ENCODE measurements at places on chromosomes 5 and 9. TPM values are rescaled to one million over a fixed set of nuclear protein-coding genes. Genes with fewer than 3 reads are reported as not detected.

DNA sequence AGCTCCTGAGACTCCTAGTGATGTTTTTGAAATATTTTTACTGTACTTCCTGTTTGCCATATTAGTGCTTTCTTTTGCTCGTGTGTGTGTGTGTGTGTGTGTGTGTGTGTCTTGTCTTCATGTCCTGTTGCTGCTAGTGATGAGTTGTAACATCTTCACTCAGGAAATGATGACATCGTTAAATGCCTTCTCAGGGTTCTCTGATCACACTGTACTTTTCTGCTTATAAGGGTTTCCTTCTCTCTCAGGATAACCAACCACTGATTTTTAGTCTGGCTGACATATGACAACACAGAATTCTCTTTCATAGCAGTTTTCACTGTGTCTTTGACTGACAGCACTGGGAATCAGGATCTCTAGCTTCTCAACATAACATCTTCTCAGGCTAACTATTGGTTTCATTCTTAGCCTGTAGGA is 16.1 kb downstream of the SV2C start:
- DNase-seq = no peak

DNA sequence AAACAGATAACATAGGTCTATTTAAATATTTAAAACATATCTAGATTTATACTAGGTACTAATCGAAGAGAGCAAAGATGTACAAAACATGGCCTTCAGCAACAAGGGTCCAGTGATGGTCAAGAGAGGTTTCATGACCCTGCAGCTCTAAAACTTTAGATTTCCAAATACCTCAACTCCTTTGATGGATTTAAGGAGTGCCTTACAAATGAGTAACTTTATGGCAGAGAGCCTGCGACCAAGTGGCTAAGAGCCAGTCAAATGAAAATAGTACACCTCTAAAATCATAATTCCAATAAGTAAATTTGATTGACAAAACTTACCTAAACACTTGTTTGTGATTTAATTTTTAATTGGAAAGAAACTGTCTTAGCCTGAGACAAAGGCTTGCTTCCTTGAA is 4.7 kb upstream of the SH3RF2 start:
- no peak for DNase-seq

Gene NDST1
- total RNA-seq = 34.7 TPM

GRCh38 chr5:136563489-136563888 is 198.1 kb upstream of the TRPC7 start:
- DNase-seq = no peak

Gene FGF1
- total RNA-seq = 0.63 TPM

Gene FBP2
- not detected for total RNA-seq

DNA sequence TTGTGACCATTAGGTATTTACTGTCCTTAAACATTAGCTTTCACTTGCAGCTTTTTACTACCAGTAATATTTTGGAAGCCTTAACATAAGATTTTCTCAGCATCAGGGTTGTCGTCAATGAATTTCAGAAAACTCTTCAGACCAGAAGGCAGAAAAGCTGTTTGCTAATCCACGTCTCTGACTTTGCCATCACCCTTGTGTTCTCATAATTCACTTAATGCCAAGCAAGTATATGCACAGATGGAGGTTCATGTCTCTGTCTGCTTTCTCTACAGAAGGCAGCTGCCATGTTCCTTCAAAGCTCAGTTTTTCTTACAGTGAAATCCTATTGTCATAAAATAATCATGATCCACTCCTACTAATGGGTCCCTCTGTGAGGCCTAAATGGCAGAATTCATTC is 37.7 kb upstream of the LRRC19 start:
- DNase-seq = no peak

Gene ADAMTS12
- 3.5 TPM for total RNA-seq

Gene TLE4
- 29.1 TPM for total RNA-seq

Gene CDH9
- total RNA-seq = not detected

DNA sequence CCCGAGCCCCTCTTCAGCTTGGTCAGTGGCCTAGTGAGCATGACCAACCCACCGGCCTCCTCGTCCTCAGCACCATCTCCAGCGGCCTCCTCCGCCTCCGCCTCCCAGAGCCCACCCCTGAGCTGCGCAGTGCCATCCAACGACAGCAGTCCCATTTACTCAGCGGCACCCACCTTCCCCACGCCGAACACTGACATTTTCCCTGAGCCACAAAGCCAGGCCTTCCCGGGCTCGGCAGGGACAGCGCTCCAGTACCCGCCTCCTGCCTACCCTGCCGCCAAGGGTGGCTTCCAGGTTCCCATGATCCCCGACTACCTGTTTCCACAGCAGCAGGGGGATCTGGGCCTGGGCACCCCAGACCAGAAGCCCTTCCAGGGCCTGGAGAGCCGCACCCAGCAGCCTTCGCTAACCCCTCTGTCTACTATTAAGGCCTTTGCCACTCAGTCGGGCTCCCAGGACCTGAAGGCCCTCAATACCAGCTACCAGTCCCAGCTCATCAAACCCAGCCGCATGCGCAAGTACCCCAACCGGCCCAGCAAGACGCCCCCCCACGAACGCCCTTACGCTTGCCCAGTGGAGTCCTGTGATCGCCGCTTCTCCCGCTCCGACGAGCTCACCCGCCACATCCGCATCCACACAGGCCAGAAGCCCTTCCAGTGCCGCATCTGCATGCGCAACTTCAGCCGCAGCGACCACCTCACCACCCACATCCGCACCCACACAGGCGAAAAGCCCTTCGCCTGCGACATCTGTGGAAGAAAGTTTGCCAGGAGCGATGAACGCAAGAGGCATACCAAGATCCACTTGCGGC is 1.8 kb downstream of the EGR1 start:
- peak; percentile 56 for DNase-seq

Gene PCDHGA3
- 0.57 TPM for total RNA-seq

Gene PLK2
- total RNA-seq = 986 TPM

GRCh38 chr9:127362829-127363228 is 34.1 kb upstream of the SLC2A8 start:
- DNase-seq = no peak

DNA sequence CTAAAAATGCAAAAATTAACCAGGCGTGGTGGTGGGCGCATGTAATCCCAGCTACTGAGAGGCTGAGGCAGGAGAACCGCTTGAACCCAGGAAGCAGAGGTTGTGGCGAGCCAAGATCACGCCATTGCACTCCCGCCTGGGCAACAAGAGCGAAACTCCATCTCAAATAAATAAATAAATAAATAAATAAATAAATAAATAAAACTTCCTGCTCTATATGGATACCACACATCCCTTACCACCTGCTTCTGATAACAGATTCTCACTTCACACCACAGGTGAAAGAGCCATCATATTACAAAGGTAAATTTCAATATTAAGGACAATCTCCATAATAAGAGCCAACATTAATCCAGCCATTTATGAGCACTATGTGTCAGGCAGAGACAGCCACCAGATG is 9.4 kb upstream of the PWWP2A start:
- no peak for DNase-seq

DNA sequence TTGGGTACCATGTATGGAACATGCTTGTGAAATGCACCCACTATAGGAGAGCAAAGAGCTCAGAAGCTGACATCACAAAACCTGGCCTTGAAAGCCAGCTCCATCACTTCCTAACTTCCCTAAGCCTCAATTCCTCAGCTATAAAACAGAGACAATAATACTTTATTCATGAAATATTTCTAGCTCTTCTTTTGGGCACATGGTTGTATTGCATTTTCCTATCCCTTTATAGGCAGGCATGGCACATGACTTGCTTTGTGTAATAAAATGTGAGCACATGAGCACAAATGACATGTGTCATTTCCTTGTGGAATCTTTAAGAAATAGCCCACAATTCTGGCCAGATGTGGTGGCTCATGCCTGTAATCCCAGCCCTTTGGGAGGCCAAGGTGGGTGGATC is 18.5 kb downstream of the ZNF366 start:
- DNase-seq = no peak

- DNase-seq = peak; percentile 49
Measured at GRCh38 chr9:35341585-35341984, 148.3 kb upstream of the RUSC2 start.

DNA sequence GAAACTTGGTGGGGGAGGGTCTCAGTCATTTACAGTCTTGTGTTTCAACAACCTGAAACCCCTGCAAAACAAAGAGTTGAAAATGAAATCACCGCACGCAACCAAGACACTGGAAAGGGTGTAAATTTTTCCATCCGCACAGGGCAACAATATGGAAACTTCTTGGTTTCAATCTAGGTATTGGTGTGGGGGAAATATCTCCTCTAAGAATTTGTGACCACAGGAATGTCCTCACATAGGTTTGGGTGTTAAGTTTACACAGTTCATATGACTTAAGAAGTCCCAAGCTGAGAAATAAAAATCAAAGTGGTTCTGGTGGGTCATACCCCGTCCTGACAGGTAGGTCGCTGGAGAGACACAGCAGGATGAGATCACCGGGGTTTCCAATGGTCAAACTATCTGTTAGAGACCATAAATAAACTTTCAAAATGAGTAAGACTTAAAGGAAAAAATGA is 51.9 kb upstream of the PIP5K1B start:
- DNase-seq = peak; percentile 40

- DNase-seq = no peak
Measured at GRCh38 chr5:102826629-102827028, 71.5 kb downstream of the PAM start.

GRCh38 chr5:168916852-168917251 is 337.7 kb upstream of the PANK3 start:
- DNase-seq = no peak

- no peak for DNase-seq
Measured at GRCh38 chr5:170510559-170510958, 6.7 kb downstream of the KCNIP1 start.

DNA sequence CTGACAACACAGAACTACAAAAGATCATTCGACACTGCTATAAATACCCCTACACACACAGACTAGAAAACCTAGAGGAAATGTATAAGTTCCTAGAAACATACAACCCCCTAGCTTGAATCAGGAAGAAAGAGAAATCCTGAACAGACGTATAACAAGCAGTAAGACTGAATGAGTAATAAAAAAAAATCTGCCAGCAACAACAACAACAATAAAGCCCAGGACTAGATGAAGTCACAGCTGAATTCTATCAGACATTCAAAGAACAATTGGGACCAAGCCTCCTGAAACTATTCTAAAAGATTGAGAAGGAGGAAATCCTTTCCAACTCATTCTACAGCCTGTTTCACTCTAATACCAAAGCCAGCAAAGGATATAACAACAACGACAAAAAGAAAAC is 68.2 kb upstream of the SLIT3 start:
- no peak for DNase-seq

DNA sequence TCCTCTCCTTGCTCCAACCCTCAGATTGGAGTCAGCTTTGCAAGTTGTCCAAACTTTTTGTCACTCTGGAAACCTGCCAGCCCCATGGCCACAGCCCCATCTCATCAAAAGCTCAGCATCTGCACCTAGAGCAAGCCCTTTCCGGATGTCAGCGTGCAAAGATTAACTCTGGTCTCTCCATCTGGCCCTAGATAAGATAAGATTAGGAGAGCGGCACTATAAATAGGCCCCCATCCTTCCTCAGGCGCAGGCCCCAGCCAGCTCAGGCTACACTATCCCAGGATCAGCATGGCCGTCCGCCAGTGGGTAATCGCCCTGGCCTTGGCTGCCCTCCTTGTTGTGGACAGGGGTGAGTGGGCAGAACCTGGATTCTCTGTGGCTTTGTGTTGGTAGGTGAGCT is at the start of gene SPINK4:
SPINK4 (plus strand) TSS at position 247 of the 400 bp plus-strand sequence; CDS start at position 289, 42 bp downstream.
- DNase-seq = peak; percentile 43

Gene MCTP1
- 11.3 TPM for total RNA-seq

GRCh38 chr5:143638654-143639053 is 173.3 kb upstream of the HMHB1 start:
- no peak for DNase-seq

Gene ACTBL2
- total RNA-seq = 8.7 TPM

DNA sequence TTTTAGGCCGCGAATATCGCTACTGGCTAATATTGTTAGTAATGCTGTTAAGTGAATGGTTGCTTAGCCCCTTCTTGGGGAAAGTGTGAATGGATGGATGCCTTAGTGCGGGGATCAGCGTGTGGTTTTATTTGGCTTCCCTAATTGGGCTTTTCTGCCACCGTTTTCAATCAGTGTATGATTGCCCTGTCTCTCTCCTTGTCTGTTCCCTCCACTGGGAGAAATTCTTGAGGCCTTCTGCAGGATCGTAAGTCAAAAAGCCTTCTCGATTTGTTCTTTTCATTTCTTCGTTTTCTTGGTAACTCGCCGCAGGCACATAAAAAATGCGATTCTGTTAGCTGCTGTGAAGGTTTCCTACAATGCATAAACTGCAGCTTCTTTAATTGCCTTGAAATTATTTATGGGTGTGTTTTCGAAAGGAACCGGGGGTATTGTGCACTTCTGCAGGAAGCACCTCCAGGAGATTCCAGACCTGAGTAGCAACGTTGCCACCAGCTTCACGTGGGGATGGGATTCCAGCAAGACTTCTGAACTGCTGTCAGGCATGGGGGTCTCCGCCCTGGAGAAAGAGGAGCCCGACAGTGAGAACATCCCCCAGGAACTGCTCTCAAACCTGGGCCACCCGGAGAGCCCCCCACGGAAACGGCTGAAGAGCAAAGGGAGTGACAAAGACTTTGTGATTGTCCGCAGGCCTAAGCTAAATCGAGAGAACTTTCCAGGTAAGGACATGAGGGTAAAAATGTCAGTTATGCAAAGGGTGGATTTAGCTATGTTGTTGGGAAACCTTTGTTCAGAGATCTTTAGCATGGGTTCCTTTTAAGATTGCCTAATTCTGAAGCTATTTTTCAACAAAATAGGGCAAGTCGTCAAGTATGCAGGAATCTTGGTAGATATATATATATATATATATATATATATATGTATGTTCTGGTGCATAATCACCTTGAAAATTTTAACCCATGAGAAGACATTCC is 700 bp downstream of the SKP2 start:
- DNase-seq = peak; percentile 11

Gene GARIN3
- total RNA-seq = not detected

Gene CARD9
- 0.36 TPM for total RNA-seq

Gene CCDC127
- 4.1 TPM for total RNA-seq

DNA sequence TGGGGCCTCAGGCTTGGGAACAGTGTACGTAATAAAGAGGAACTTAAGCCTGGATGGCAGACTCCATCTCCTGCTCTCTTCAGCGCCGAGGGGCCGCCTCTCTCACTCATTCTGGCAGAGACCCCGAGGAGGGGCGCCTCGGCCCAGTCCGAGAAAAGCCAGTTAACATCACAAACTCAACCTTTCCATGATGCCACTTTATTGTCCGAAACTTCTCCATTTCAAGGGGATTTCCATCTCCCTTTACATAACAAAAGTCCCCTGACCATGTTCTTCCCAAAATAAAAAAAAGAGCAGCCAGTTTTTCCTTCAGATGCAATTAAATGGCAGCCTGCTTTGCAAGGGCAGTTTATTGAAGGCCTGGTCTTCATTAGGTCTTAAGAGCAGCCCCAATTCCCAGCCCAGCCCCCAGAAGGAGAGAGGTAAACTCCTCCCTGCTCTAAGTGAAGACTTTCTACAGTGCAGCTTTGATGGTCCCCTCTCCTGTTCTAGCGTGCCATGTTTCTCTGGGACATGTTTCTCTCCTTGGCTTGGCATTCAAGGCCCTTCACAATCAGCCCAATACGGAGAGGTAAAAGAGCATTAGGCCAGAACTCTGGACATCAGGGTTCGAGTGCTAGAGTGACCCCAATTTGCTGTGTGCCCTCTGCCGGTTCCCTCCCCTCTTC is 19.5 kb upstream of the RAB14 start:
- no peak for DNase-seq

Measured in Daoy (cell line).